ENCODE measurements at places on chromosomes 16 and 17.
A peak's percentile ranks its signal among the peaks of the same experiment; 100 is the strongest.

DNA sequence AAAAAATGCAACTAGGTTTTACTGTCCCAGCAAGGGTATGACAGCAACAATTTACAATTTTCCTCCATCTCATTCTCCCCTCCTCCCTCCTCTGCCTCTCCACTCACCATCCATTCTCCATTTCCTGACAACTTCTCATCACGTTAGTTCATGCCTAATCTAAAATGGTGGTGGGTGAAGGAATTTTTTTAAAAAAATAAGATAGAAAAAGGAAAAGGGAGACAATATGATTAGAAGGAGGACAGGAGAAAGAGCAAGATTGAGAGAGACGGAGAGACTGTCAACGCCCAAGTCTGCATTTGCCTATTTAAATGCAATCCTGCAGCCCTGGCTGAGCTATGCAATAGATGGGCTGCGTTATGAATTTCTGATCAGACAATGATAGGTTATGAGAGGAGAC, 380.7 kb upstream of the PSMD7 start:
- no peak for DNase-seq

GRCh38 chr17:78726513-78726912, 55.6 kb downstream of the CYTH1 start:
- no peak for DNase-seq

DNA sequence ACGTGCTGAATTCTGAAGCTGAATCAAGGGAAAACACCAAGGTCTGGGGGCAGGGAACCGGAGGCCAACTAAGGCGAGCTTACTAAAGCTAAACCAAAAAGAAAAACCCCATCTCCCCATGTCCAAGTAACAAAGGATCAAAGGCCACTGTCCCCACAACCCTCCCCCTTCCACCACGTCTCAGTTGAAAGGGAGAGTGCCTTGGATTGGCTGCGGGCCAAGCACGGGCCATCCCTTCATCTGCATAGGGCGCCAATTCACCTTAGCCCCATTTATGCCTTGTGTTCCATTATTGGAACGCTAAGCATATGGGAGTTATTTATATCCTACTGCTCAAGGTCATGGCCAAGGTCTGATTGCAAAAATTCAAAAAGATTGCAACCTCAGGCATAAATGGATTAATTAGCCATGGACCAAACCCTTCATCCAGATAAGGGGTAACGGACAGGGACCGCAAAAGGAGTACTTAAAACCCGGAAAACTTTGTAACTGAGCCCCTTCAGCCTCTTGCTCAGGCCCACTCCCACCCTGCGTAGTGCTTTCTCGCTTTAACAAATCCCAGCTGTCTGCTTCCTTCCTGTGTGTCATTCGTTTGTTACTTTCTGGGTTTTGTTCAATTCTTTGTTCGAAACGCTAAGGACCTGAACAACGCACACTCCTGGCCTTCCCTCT, 740 bp upstream of the ATP6V0D1 start:
- peak; percentile 70 for DNase-seq

GRCh38 chr17:40177275-40177874, at the start of gene RAPGEFL1:
TSS of gene RAPGEFL1 (plus strand) at chr17:40177470. CDS start at chr17:40177862, 392 bp downstream.
- peak; percentile 91 for DNase-seq

GRCh38 chr17:38443356-38444031, 15.2 kb downstream of the ARHGAP23 start:
- DNase-seq = no peak

DNA sequence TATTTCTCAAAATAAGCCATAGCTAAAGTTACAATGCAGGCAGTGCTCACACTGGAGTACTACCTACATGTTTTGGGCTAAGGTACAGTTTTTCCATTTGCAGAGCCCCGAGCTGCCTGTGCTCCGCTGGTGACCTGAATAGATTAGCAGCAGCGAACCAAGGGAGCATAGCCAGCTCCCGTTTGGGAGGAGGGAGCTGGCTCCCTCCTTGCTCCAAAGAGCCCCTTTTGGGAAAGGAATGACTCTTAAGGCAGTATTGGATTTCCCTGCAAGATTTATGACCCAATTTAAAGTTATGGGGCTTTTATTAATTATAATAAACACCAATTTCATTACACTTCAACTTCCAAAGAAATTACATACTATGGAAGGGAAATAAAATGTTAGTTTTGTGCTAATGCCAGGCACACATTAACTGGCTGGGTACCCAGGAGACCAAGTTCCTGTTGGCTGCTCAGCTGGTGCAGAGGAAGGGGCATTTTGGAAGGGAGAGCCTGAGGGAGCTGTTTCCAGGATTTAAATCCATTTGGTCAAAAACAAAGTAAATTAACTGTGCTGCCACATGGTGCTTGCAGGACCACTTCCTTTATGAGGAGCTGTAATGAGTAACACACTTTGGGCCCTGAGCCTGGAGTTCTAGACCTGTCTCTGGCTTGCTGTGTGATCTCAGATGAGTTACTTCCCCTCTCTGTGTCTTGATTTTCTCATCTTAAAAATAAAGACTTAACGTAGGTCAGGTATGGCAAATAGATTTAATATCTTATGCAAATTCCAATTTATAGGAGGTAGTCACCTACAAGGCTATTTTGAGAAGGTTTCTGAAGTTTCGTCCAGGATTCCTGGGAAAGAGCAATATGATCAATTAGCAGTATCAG, 362.1 kb upstream of the CCL2 start:
- DNase-seq = no peak

- DNase-seq = no peak
These were observed 12.4 kb upstream of the IL4R start for GRCh38 chr16:27301236-27301861.

- DNase-seq = no peak
These were observed 18.1 kb downstream of the UBE2O start for GRCh38 chr17:76434870-76435269.

- DNase-seq = no peak
These were observed 10.4 kb downstream of the METTL22 start for GRCh38 chr16:8631818-8632465.

GRCh38 chr17:66612993-66613392, 221.9 kb upstream of the CACNG5 start:
- no peak for DNase-seq

DNA sequence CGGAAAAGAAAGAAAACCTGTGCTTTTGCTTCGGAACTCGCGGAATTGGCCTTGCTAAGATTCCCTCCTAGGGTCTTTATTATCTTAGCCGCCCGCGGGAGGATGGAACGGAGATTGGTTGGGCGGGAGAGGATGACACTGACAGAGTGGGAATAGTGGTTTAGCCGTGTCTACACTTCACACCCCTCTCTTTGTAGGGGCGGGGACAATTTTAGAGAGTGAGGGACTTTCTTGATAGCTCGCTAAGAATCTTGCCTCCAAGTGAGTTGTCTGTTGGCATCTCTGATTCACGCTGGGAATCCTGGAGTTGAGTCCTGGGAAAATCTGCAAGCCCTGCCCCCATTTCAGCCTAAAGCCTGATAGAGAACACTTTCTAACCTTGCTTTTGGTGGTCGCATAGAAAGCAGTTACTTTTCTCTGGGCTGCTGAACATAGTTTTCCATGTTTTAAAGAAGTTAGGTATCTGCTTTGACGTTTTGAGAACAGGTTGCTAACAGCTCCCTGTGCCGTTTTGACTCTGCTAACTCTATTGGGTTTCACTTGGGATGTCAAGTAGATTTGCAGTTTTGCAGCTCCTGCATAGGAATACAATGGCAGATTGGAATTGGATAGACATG, 697 bp downstream of the NOL11 start:
- peak; percentile 47 for DNase-seq

DNA sequence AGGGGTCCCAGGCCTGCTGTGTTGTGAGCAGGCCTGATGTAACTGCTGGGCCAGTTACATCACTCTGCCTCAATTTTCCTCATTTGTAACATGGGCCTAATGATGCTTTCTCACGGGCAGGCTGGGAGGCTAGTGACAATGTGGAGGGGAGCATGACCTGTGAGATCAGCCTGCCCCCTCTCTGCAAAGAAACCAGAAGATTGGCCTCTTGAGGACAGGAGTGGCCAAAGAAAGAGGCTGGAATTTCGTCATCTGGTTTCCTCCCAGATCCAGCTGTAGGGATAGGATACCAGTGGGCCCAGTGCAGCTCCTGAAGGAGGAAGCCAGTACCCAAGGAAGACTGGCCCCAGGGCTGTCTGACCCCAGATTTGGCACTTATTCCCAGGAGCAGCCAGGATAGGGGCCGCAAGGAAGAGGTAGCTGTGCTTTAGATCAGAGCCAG, 615 bp upstream of the SREBF1 start:
- DNase-seq = no peak

- peak; percentile 85 for DNase-seq
These were observed 5.4 kb downstream of the BANP start for GRCh38 chr16:87956365-87957231.

DNA sequence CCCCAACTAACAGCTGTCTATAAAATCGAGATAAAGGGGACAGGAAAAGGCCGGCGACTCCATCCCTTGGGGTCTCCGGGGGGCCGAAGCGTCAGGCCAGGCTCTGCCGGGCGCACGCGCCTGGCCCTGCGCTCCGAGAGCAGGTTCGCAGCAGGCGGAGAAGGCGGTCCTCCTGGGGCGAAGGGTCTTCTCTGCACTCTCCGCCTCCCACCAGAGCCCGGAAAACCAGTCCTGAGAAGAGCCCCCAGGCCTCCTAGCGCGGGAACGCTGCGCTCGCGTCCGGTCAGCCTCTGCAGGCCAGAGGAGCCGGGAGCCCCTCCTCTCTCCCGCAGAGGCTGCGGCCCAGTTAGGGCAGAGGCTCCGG, 5.1 kb downstream of the FOXF1 start:
- DNase-seq = no peak

GRCh38 chr17:1312261-1312870, 32.9 kb downstream of the TRARG1 start:
- peak; percentile 47 for DNase-seq

DNA sequence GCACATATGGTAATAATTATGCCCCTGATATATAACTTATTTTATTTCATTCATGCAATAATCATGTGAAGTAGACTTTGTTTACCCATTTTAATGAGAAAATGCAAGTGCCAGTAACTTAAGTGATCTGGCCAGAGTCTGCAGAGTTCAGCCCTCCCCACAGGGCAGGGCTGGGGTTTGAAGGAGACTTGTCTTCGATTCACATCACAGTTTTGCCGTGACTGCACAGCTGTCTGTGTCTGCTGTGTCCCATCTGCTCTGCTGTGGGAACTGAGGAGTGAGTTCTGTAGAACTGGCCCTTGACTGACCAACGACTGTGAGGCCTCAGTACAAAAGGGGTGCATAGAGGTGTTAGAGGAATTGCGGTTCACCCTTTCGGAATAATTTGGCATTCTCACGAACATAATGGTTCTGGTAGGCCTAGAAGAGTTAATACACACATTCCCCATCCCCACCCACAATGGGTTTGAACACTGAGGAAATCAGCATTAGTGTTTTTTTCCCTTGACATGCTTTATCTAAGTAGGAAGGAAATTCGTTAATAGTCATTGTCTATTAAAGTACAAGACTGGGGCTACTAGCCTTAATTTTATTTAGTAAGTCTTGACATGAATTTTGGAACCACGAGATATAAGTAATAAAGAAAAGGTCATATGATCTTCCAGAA, 113.6 kb upstream of the MON1B start:
- DNase-seq = no peak

- no peak for DNase-seq
These were observed 94.8 kb upstream of the DNAH17 start for GRCh38 chr17:78672005-78672404.

DNA sequence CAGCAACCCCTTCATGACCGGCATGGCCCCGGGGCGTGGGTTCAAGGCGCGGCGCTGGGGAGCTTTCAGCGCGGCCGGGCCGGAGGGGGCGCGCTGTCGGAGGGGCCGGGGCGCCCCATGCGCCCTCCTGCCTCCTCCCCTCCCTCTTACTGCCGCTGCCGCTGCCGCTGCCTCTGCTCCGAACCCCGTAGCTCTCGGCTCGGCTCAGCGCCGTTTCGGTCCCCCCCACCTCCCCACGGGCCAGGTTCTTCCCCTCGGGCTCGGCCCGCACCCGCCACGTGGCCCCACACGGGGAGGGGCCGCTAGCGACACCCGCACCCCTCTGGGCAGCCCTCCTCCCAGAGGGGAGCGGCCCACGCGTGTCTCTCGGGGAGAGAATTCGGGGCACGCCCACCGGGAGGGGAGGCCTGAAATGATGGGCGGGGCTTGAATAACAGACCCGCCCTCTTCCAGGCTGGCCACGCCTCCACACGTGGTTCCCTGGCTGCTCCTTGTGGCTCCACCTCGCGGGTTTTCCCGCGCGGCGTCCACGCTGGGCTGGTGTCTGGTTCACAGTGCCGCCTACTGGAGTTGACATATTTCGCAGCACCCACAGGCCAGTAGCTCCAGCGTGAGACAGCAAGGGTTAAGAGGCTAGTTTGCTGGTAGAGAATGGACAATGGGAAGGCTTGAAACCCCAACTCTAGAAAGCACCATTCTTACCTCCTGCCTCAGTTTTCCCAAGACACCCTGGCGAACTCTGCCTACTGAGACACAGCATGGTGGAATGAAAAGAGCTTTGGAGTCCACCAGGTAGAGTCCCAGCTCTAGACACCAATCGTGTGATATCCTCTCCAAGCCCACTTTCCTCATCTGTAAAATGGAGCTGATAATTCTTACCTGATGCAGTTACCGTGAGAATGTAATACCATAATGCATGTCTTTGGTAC, at the start of gene KCNH4:
KCNH4 (minus strand) TSS at position 221 of the 929 bp plus-strand sequence; CDS start at position 24, 197 bp downstream.
- peak; percentile 95 for DNase-seq

DNA sequence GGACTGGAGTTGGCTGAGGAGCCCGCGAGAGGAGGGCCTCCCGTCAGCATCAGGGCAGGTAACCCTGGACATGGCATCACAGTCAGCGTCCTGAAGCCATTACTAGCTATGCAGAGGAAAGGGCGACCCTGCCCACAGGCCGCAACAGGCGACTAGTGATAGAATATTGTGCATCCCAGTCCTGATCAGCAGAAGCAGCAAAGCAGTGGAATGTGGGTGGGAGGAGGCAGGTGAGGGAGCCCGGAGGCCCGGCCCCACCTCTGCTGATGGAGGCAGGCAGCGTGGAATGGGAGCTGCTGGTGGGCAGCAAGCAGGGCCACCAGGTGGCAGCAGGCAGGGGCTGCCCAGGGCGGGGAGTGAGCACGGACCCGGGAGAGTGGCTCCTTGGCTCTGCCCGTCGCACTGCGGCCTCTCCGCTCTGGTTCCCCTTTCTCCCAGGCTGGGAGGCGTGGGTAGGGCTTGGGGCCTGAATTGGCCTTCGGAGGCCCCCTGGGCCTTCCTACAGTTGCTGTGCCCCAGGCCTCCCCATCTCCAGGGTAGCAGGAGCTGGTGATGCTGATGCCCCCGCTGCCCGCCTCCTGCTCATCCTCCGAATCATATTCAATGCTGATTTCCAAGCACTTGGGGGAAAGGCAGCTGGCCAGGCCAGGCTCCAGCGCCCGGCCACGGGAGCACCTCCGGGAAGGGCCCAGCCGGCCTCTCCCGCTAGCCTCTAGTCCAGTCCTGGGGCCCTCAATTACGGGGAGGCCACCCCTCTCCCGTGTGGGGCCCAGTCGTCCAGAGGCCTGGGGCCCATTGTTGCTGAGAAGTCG, 20.2 kb downstream of the TSPOAP1 start:
- no peak for DNase-seq
